BJ (cell line): ENCODE measurements at places on chromosomes 11 and 22.

DNA sequence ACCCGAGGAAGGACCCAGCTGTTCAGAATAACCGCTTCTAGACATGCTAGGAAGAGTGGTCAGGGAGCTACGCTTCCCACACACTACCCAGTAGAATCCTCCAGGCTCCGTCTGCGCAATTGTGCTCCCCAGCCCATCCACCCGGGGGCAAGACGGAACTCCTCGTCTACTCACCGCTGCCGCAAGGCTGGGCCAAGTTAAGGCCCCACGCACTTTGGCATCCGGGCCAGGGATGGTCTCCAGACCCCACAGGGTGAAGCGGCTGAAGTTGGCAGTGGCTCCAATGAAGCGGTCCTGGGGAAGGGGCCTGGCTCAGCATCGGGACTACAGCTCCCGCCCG lies 757 bp downstream of the RNASEH2C start:
- no peak for DNase-seq

DNA sequence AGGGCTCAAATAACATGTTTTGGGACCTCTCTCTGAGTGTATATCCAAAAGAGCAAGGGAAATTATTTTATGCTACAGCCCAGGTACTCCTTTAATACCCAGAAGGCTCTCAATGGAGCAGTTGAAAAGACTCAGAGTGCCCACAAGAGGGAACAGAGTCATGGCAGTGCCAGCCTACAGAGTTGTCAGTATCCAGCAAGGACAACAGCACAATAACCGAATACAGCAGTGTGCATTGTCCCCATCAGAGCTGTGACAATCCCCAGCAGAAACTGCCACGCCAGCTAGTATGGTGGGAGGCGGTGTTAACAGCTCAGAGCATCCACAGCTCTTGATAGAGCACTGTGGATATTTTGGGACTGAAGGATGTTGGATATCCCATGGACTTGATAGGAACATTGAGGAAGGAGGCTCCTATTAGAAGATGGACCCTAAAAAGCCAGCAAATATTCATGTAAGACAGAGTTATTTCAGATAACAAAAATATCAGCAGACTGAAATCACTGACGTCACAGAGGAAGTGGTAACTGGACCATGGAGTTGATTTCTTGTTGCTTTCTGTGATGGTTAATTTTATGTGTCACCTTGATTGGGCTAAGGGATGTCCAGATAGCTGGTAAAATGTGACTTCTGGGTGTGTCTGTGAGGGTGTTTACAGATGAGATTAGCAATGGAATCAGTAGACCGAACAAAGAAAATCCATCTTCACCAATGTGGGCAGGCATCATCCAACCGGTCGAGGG lies 17.7 kb upstream of the PAFAH1B2 start:
- no peak for DNase-seq

GRCh38 chr11:23494981-23495380 lies 634.7 kb upstream of the CCDC179 start:
- no peak for DNase-seq

- DNase-seq = no peak
These were observed 9.6 kb upstream of the TP53I11 start for GRCh38 chr11:44960200-44960845.

- no peak for DNase-seq
These were observed 70.8 kb upstream of the MYOD1 start for GRCh38 chr11:17648528-17648927.

DNA sequence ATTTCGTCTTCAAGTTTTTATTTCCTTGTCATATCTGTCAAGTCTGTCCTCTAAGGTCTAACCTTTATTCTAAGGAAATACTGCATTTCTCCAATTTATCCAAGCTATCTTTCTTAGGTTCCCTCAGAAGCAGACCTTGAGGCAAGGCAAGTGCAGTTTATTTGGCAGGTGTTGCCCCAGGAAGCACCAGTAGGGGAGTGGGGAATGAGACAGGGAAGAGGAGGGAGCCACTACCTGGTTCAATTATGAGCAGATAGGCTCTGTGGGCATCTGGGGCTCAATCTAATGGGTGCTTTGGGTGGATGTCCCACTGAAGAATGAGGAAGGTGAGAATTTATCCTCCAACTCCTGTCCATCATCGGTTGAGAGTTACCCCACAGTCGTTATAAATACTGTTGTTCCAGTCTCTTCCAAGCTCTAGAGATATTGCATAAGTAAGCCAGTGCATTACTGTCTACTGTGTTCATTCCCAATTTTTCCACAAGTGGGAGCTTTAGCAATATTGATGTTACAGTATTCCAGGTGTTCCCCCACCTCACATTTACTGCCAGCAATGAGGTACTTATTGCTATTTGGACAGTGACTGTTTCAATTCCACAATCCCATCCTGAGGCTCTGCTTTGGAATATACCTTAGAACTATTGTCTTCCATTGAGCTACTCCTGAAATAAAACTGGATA lies 154.9 kb upstream of the CEP126 start:
- DNase-seq = no peak

DNA sequence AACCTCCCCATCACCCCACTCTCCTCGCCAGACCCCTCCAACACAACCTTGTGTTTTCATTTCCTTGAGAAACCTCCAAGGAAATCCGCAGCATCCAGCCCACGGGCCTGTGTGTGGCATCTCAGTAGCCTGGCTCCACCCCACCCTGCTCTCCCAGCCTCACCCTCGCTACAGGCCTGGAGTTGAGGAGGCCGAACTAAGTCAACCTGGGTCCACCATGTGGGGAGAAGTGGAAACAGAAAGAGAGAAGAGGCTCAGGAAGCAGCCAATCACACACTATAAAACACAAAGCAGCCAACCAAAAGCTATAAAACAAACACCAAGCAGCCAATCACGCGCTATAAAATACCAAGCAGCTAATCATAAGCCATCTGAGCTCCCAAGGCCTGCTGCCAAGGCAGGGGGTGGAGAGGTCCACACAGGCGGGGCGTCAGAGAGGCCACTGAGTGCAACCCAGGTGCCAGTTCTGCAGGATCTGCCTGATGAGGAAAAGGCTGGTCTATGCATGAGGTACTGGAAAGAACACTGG lies 72.0 kb downstream of the MICAL3 start:
- DNase-seq = no peak

- DNase-seq = no peak
These were observed 1.2 kb downstream of the DDX6 start for GRCh38 chr11:118789501-118790356.

DNA sequence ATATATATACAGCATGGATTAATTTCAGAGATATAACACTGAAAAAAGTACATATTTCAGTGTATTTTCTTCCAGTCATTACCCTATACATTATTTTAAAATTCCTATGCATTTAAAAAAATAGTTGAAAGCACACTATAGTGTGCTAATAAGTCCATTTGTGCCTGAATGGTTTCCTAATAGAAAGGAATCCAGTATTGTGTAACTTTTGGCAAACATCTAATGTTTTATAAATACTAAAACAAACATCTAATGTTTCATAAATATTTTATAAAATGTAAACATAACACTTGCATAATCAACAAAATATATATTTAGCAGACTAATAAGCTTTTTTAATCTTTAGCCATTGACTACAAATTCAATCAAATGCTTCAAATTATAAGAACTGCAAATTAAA lies 126.6 kb upstream of the FIBIN start:
- DNase-seq = no peak

DNA sequence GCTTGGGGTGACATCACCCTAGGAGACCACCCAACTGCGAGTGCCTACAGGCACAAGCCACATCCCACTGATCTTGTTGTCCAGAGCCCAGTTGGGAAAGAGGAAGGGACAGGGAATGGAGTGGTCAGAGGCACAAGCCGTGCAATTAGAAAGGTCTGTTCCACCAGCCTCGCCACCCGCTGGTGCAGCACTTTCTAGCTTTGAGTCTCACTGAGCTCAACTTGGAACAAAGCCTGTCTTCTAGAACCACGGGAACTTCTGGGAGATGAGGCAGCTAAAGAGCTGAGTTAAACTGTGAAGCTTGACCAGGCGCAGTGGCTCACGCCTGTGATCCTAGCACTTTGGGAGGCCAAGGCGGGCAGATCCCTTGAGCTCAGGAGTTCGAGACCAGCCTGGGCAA lies 29.3 kb downstream of the TPBGL start:
- DNase-seq = no peak

DNA sequence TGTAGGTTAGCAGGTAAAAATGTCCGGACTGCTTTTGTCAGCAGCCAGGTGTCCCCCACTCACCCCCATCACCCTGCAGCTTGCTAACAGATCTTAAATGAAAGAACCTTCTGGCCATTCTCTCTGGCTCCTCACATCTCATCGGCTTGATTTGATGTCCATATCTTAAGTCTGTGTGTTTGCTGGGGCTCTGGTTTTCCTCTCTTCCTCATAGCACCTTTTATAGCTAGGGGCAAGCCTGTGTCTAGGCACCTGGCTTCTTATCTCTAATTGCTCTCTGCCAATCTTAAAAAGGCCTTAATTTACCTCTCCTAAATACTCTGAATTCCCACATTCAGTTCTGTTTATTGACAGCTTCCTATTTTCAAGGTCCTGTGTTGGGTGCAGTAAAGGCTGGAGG lies 72.0 kb downstream of the ARHGAP42 start:
- no peak for DNase-seq

DNA sequence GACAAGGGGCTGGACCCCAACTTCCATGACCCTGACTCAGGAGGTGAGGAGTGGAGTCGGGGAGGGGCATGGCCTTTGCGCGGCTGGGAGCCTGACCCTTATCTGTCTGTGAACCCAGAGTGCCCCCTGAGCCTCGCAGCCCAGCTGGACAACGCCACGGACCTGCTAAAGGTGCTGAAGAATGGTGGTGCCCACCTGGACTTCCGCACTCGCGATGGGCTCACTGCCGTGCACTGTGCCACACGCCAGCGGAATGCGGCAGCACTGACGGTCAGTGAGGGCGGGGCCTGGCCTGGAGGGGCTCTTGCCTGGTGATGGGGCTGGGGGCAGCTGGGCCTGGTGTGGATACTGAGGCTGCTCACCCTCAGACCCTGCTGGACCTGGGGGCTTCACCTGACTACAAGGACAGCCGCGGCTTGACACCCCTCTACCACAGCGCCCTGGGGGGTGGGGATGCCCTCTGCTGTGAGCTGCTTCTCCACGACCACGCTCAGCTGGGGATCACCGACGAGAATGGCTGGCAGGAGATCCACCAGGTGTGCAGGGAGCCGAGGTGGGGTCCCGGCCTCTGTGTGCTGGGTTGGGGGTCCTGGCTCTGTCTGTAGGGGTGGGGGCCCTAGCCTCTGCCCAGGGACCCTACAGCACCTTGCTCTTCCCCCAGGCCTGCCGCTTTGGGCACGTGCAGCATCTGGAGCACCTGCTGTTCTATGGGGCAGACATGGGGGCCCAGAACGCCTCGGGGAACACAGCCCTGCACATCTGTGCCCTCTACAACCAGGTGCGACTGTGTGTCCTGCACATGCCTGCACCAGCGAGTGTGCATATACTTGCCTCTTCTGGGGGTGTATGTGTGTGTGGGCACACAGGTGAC lies 6.3 kb downstream of the SHANK3 start:
- no peak for DNase-seq

DNA sequence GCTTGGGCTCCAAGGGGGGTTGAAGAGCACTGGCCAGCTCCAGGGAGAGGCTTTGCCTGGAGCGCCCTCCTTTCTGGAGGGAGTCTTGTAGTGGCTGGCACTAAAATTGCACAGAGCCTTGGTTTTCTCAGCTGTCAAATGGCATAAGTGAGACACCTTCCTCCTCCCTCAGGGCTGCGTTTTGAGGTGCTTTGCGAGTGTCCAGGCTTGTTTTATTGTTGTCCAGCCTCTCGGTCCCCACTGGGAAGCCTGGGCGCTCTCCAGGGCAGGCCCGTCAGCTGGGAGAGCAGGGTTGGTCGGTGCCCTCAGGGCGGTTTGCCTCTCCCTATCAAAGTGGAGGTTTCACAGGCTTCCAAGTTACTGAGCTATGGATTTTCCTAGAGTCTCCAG lies 149.3 kb upstream of the B3GAT1 start:
- no peak for DNase-seq

GRCh38 chr11:120898568-120898967 lies 125.3 kb upstream of the TBCEL start:
- DNase-seq = no peak

DNA sequence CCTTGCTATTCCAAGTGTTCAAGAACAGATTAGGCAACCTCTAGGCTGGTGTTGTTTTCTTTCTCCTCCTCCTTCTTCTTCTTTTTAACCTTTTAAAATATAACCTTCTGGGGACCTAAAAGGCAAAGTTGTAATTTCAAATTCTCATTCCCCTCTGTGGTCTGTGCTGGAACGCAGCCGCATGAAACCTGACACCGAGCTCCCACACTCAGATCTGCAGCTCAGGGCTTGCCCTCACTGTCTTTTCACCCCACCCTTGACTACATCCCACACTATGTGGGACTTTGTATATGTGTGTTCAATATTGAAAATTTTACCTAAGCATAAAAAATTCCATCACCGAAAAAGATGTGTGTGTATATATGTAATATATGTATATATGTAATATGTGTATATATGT lies 62.0 kb upstream of the ARHGAP42 start:
- no peak for DNase-seq

DNA sequence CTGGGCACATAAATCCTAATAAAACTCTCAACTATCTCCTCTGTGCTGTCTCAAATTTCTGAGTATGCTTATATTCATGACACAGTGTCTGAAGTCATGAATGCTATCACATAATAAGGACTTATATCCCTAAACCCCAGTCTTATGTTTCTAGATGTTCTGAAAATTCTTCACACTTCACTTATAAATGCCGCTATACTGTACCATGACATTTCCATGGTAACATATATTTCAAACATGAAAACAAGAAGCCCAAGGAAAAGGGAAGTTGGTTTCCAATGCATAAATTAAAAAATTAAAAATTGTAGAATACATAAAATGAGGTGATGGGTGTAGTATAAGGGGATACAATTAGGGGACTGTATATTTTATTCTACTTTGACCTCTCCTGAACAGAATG lies 11.7 kb downstream of the GVQW3 start:
- DNase-seq = no peak

DNA sequence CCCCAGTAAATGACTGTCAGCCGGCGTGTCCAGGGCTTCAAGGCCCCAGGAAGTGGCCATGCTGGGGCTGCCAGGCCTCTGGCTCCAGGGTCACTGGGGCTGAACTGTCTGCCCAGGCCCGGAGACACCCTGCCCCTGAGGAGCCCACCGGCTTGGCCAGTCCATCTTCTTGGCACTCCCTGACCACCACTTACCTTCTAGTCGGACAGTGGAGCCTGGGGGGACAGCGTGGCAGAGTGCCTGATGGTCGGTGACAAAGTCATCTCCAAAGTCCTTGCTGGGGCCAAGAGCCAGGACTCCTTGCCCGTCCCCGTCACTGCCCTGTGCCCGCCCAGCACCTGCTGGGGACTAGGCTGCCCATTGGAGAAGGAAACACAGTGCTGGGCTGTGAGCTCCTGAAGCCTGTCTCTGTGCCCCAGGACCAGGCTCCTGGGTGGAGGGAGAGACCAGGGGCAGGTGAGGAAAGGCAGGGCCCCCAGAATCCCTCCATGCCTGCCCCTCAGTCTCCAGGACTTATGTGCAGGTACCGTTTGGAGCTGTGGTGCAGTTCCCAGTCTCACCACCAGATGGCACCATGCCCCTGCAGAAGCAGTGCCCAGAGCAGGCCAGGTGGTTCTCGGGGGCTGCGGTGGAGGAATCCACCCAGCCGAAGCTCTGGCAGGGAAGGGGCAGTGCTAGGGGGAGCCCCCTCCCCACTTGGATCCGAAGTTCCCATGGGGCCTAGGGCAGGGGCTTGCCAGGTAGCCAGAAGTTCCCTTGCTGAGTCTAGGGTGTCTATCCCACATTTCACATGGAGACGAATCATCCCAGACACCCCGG lies 6.0 kb upstream of the CCDC188 start:
- no peak for DNase-seq
